ENCODE measurements at places on chromosomes 16 and 17.

- no peak for DNase-seq
These were observed 221.4 kb upstream of the TBX2 start for GRCh38 chr17:61178284-61178683.

DNA sequence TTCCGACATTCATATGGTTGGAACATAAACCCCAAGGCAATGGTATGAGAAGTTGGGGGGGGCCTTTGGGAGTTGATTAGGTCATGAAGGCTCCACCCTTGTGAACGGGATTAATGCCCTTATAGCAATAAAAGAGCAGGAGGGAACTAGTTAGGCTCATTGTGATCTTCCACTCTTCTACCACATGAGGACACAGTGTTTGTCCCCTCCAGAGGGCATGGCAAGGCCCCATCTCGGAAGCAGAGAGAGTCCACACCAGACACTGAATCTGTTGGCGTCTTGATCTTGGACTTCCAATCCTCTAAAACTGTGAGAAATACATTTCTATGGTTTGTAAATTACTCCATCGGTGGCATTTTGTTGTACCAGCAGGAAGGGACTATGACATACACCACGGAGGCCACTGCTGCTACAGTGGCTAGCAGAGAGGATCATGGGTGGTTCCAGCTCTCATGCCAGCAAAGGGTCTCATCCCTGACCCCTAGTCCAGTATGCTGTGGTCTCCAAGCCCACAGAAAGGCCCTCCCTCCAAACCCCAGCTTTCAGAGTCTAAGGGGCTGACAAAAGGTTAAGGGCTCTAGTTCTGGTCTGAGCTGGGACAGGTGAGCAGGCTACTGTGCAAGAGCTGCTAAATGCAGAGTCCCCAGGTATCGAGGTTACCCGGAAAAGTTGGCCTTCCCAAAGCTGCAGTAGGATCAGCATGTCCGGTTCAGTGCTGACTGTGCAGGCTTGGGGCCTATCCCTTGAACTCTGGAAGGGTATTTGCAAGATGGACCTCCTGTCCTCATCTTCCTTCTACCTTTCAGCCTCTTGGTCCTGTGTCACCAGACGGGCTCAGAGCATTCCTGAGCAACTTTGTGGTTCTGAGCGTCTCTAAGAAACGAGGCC, 12.2 kb downstream of the CCR7 start:
- no peak for DNase-seq

GRCh38 chr16:57204675-57205074, 18.5 kb downstream of the RSPRY1 start:
- peak; percentile 25 for DNase-seq

GRCh38 chr16:86809458-86809955, 231.2 kb downstream of the FOXL1 start:
- DNase-seq: no peak

DNA sequence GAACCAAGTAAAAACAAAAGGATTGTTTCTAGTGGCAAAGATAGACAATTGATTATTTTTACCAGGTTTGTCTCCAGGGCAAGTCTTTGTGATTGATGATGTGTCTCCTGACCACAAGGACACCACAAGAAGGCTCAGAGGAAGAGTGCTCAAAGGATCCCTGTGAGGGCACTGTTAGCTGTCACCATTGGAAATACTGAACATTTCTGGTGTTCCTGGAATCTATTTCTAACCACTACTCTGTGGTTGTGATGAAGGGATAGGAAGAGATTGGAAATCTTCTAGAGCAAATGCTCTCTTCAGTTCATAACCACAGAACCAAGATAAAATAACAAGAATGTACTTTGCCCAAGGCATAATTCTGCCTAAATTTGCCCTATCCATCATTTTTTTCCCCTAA, 15.3 kb downstream of the RNF43 start:
- DNase-seq: no peak

GRCh38 chr17:5581655-5582054, 2.7 kb downstream of the NLRP1 start:
- DNase-seq: no peak

DNA sequence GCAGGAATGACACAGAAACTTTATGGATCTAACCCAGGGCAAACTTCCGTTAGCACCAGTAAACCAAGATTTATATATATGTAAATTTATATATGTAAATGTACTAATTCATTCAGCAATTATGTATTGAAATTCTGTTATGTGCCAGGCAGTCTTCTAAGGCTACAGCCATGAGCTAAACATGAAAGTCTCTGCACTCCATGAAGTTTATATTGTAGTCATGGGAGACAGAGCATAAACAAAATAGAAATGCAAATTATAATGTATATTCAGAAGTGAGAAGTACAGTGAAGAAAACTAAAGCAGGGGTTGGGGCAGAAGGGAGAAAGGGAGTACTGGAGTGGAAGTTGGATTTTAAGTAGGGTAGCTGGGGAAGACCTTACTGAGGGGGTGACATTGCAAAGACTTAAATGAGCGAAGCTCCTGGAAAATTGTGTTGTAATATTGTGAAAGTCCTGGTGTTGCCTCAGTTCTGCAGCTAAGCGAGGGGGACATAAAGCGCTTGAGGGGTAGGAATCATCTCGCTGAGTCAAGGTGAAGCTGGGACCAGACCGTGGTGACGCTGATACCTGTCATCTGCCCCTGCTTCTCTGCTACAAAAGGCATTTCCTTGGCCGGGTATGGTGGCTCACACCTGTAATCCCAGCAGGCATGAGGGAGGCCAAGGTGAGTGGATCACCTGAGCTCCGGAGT, 64.8 kb downstream of the YPEL2 start:
- no peak for DNase-seq

DNA sequence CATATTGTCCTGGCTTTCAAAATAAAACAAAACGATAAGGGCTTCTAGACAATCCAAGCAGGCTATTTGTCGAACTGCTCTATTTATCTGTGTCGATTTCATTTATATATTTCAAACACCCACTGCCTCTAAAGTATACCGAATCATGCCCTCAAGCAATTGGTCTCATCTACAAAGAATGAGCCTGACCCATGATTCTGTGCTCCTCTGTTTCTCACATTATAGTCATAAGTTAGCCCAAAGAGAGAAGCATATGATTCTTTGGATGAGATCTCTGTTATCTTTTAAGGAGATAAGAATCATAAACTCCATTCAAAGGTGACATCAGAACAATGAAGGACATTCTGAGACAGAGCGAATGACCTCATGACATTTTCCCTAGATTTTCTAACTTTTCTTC, 191.1 kb downstream of the MAP2K6 start:
- DNase-seq: no peak

GRCh38 chr17:13940858-13941665, 128.2 kb upstream of the COX10 start:
- no peak for DNase-seq

DNA sequence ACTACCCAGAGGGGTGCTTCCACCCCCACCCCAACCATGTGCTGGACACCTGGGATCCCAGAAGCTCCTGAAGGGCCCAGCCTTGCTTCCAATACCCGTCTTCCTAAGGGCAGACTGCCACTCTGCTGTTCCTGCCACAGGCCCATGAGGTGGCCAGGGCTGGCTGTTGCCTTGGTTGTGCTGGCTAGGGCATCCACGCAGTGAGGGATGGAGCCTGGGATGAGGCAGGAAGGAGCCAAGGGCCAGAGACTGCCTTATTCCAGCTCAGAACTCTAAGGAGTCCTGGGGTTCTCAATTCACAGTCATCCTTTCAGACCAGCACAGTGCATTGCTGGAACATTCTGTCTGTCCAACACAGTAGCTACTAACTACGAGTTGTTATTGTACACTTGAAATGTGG, 37.8 kb downstream of the BCO1 start:
- DNase-seq: no peak

DNA sequence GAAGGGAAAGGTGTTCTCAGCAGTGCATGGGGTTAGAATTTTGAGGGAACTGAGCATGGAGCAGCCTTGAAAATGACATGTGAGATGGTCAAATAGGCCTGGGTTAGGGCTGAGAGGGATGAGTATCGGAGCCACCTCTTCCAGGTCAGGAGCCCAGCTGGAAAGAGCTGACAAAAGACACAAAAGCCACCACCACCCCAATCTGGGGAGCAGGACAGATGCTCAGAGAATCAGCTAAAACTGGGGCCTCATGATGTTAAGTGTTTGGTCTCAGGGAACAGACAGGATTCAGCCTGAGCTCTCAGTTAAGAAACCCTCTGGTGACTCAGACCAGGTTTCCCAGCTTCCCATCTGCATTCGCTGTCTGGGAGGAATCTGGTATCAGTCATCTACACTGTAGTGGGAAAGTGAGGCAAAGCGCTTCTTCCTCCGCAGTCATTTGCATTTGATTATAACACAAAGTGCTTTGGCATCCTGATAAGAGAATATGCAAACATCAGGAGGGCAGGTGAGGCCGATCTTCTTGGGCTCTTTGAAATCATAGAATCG, 2.6 kb downstream of the WNT9B start:
- DNase-seq: no peak

DNA sequence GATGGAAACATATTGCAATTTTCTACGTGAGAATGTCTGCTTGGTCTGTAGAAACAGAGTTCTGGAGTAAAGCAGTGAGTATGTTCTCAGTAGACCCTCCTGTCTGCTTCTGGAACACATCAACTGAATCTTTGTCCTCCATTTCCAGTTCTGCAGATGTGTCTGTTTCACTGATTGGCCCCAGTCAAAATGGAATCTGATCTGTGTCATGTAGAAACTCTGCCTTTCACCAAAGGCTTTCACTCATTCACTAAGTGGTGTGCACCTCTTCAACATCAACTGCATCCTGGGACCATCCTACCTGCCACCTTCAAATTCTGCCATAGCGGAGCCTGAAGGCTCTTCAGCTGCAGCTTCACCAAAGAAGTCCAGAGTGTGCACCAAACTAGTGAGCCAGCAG, 2.8 kb upstream of the ZNF267 start:
- no peak for DNase-seq
